Vagina (tissue), 2 donors: ENCODE measurements at places on chromosomes 16 and 17.

DNA sequence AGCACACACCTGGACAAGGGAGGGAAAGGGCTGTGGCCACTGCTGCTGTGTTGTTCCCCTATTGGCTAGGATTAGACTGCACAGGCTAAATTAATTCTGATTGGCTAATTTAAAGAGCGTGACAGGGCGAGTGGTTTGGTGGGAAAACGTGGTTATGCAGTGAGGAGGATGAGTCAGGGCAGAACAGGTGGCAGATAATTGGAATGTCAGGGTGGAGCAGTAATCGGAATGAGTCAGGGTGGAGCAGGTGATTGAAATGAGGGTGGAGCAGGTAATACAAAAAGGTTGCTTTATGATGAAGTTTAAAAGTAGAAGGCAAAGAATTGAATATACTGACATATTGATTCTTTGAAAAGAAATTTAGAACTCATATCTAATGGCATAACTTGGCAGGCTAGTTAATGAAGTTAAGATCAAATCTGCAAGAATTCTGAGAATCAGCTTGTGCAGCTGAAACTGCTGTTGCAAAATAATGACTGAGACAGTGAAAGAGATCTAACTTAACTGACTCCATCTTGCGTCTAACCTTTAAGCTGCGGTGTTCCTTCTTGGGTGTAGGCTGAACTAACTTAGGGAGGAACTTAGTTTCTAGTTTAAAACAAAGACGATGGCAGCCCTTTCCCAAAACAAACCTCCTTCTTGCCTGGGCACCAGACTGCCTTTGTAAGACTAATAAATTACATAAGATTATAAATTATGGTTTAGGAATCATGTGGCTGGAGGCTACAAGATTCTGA, 174.3 kb downstream of the UTP18 start:
- DNase-seq: no peak

GRCh38 chr17:57294629-57295501, 38.5 kb downstream of the MSI2 start:
- no peak for DNase-seq

GRCh38 chr17:6512552-6512951, 43.8 kb downstream of the PITPNM3 start:
- no peak for DNase-seq

DNA sequence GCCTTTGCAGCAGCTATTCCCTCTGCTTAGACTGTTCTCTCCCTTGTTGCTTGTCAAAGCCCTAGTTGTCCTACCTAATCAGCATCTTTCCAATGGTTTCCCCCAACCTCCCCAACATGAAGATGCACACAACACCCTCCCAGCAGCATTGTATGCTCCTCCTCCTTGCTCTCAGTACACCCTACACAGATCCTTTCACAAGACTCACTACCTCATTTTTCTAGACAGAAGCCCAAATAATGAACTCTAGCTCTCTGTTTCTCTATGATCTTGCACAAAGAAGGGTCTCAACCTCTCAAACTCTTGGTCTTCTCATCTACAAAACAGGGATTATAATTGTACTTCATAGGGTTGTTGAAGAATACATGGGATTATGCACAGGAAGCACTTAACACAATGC, 19.4 kb downstream of the PSME3IP1 start:
- no peak for DNase-seq

DNA sequence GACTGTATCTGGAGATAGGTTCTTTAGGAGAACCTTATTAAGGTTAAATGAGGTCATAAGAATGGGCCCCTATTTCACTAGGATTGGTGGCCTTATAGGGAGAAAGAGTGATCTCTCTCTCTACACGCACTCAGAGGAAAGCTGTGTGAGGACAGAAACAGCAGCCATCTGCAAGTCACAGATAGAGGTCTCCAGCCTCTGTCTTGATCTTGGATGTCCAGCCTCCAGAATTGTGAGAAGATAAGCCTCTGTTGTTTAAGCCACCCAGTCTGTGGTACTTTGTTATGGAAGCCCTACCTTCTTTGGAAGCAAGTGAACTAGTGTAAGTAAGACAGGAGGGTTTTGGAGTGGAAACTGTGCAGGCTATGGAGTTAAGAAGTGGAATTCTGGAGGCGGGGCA, 93.2 kb downstream of the ELAC2 start:
- DNase-seq: no peak

GRCh38 chr16:27430923-27431484, 29.0 kb downstream of the IL21R start:
- DNase-seq: no peak

DNA sequence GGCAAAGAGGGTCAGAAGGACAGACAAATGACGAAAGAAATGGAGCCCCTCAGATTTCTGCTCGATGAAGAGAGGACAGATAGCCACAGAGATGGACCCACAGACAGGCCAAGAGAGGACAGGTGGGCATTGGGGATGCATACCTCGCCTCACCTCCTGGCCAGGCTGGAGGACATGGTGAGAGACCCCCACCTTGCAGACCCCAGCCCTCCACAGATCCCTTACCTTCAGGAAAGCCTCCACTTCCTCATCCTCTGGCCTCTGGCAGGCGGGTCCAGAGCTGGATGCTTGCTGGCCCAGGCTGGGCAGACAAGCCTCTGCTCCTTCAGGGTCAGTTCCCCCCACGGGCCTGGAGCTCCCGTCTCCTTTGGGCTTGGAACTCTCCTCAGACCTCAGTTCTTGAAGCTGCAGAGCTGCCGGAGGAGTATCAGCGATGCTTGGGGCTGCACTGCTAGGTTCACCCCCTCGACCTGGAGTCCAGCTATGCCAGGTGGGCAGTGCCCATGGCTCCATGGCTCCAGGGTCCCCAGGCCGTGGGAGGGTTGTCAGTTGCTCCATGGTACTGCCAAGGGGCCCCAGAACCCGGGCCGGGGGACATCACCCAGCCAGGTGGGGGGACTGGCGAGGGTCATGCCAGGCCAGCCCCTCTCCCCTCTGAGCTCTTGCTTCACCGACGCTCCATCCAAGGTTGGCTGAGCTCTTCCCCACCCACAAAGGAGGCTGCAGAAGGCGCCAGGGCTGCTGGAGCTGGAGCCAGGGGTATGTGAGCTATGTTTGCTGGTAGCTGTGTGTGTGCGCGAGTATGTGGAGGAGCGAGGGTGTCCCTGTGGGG, 1.0 kb downstream of the TSPOAP1 start:
- no peak for DNase-seq

DNA sequence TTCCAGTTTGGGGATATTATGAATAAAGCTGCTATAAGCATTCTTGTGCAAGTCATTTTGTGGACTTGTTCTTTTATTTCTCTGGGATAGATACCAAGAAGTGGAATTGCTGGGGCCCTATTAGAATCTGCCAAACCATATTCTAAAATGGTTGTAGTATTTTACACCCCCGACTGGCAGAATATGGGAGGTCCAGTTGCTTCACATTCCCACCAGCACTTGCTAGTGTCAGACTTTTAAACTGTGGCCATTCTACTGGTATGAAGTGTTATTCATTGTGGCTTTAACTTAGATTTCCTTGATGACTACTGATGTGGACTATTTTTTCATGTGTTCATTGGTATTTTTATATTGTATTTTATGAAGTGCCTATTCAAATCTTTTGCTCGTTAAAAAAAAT, 18.1 kb upstream of the NUP93 start:
- DNase-seq: no peak

DNA sequence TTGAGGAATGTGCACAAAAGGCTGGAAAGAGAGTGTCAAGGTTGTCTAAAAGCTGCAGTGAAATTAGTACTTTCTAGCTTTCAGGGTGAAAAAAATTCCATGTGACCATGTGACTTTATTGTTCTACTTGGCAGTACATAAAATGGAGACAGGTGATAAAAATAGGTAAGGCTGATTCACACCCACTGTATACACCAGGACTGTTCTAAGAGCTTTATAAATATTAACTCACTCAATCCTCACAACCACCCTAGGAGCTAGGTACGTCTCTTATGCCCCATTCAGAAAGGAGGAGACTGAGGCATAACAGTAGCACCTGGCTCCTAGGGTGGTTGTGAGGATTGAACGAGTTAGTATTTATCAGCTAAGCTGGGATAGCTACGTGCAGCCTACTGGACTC, 28.2 kb upstream of the DNAH17 start:
- no peak for DNase-seq

- DNase-seq: no peak
These were observed 106.8 kb upstream of the NOG start for GRCh38 chr17:56486732-56487131.

- no peak for DNase-seq
These were observed 3.6 kb upstream of the IRX3 start for GRCh38 chr16:54289945-54290832.

- peak; percentile 86 for DNase-seq
These were observed 73.1 kb downstream of the CCDC182 start for GRCh38 chr17:57671667-57672632.

DNA sequence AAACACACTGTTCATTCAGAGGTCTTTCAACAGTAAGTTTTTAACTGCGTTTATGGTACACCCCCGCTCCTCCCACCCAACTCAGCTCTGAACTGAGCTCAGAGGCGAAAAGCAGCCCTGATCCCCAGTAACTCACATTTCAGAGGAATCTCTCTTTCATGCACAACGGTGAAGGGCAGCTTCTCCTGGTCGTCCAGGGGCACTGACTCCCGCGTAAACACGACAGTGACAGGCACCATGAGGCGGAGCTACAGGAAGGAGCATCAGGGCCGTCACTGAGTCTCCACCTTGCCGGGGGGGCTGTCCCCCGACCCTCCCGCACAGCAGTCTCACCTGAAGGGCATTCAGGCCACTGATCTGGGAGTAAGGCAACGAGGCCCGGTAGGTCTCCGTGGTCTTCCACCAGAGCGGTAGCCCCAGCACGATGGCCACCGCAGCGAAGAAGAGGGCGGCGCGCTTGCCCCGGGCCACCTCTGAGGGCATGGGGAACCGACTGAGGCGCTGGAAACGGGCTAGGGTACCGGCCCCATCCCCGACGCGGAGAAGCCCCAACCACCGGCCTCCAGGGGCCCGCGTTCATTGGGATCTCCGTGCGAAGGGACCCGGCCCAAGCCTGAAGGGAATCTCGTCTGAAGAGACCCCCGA, 486 bp downstream of the PIGS start:
- no peak for DNase-seq

- no peak for DNase-seq
These were observed at the start of gene CBFA2T3 for GRCh38 chr16:88977018-88977811. TSS of gene CBFA2T3 (minus strand) at chr16:88977207. CDS start at chr16:88976807, 400 bp downstream.

- peak; percentile 81 for DNase-seq
These were observed 73.2 kb upstream of the CDH5 start for GRCh38 chr16:66293207-66293735.

GRCh38 chr17:74592087-74592990, at the start of gene CD300LD:
TSS of gene CD300LD (minus strand) at chr17:74592283. CDS start at chr17:74592202, 81 bp downstream.
- no peak for DNase-seq

- no peak for DNase-seq
These were observed 8.5 kb downstream of the CACNG1 start for GRCh38 chr17:67052720-67053437.

DNA sequence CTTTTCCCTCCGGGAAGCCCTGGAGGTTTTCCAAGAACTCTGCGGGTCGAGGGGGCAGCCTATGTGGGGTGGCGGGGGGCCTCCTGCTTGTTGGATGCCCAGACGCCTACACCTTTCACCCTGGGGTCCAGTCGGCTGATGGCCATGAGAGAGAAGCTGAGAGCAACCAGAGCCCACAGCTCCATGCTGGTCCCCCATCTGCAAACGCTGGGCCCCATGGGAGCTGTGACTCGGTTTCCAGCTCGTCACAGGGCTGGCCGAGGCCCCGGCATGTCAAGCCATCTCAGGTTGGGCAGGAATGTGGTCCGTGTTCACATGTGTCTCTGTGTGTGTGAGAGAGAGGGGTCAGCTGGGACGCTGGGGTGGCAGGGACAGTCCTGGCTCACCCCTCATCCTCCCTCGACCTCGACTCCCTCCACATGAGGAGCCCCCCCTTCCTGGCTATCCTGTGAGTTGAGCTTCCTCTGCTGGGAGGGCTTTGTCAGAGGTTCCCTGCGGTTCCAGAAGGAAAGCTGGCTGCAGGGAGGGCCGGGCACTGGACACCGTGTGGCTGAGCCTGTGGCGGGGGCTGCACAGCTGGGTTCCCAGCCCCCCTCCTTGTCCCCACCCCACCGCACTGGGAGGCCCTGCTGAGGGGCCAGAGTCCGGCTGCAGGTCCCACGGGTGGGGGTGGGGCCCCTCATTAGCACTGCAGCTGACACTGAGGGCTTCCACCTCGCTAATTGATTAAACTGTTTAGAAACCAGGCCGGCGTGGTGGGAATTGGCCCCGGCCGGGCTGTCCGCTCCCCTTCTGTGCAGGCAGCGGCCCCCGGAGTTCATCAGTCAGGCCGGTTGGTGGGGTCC, 19.1 kb downstream of the METRNL start:
- DNase-seq: no peak

- no peak for DNase-seq
These were observed 397.7 kb upstream of the TNRC6C start for GRCh38 chr17:77560841-77561240.

DNA sequence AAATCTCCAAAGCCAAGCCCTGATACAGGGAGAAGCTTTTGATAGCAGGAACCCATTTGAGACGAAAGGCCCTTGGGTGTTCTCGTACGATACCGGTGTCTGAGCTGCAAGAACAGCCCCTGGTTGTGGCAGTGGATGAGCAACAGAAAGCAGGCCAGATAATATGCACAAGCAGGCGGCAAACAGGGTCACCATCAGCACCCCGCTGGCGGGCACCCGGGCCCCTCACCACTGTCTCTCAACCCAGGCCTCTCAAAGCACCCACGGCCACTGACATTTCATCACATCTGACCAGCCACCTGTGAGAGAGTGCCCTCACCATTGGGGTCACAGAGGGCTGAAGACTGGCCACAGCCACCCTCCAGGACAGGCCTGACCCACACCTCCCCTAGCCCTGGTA, 230.4 kb downstream of the C16orf78 start:
- peak; percentile 81 for DNase-seq

- no peak for DNase-seq
These were observed 141.1 kb downstream of the NTN1 start for GRCh38 chr17:9162275-9162985.

GRCh38 chr17:69320210-69320907, 6.6 kb downstream of the ABCA5 start:
- no peak for DNase-seq
